Esophagus muscularis mucosa (tissue), 4 donors: ENCODE measurements at places on chromosomes 3 and 15. TPM values are rescaled to one million over a fixed set of nuclear protein-coding genes. Genes with fewer than 3 reads are reported as not detected.

Gene GREM1
- 42.0 TPM for total RNA-seq

Gene QTRT2
- total RNA-seq: 11.5 TPM

Gene COX17
- total RNA-seq: 46.9 TPM

Gene TRAK1
- 47.8 TPM for total RNA-seq

Gene USP50
- not detected for total RNA-seq

Gene LRTM1
- not detected for total RNA-seq

Gene CELF6
- 2.9 TPM for total RNA-seq

Gene VEPH1
- total RNA-seq: not detected

Gene CNTN3
- 1.2 TPM for total RNA-seq

Gene LXN
- 8.3 TPM for total RNA-seq
